Natural killer cell (primary cell): ENCODE measurements at places on chromosomes 4 and X.

DNA sequence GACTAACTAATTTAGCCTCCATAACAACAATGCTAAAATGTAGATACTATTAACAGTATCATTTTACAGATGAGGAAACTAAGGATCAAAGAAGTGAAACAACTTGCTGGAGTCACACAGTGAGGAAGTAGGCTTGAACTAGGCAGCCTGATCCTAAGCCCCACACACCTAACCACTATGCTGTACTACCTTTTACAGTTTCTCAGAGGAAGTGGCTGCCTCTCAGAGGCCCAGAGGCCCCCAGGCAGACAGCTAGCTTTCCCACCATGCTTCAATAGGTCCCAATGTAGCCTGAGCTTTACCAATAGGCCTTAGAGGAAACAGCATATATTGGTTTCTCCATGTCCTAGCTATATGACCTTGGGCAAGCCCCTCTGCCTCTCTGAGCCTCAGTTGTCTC is 69.4 kb upstream of the PJA1 start:
- no peak for DNase-seq

DNA sequence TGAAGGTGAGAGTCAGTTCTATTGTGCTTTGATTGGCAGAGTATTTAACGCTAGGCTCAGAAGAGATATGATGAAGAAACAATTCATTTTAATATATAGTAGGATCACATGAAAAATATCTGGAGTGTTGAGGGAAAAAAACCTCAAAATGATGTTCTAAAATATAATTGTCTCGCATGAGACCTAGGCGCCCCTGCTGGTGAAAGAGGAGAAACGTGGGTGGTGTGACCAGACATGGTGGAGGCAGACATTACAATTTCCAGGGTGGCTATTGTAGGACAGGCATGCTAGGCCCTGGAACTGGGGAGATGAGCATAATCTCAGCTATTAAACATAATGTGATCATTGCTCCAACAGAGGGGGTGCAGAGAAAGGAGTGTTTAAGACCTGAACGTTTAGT is 210.0 kb downstream of the HS3ST1 start:
- DNase-seq: no peak

DNA sequence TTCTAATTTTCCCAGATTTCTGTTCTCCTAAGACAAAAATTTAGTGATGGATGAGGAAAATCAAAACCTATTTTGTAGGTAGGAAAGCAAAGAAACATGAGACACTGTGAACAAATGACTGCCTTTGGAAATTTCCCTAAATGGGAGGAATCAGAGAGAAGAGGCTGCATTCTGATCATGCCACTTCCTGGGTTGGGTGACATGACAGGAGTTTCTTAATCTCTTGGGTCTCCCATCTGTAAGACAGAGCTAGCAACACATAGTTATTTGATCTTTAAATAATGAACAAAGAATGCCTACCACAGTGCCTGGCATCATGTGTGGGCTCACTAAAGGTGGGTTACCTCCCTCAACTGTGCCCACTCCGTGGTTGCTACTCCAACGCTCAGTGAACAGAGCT is 57.1 kb downstream of the CCDC149 start:
- no peak for DNase-seq

DNA sequence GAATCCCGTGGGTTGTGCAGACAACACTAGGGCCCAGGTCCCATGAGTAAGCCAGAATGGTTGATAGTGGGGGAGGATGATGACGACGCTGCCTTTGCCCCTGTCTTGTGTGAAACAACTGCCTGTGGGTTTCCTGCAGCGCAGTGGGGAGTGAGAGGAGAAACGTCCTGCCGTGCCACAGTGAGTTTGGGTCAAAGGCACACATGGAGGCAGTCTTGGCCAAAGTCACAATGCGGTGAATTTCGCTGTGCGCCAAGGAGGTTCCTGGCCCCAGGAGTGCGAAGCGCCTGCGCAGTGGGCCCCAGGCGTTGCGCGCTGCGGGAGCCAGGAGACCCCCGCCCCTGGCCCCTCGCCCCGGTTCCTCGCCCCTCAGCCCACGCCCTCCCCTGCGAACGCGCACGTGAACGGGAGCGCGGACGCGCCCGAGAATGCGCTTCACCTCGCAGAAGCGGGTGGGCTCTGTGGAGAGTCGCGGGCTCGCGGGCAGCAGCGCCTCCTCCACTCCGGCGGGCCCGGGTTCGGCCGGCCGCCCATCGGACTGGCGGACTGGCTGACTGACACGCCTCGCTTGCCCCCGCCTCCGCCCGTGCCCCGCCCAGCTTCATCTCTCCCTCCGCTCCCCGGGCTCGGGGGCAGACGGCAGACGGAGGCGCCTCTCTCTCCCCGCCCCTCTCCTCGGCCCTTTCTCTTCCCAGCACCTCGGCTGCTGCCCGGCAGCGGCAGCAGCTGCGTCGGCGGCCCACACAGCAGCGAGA is at the start of gene NUDT10:
TSS of gene NUDT10 (plus strand) at position 635 of the 755 bp plus-strand sequence. CDS start 144 bp downstream, outside the sequence.
- DNase-seq: no peak

DNA sequence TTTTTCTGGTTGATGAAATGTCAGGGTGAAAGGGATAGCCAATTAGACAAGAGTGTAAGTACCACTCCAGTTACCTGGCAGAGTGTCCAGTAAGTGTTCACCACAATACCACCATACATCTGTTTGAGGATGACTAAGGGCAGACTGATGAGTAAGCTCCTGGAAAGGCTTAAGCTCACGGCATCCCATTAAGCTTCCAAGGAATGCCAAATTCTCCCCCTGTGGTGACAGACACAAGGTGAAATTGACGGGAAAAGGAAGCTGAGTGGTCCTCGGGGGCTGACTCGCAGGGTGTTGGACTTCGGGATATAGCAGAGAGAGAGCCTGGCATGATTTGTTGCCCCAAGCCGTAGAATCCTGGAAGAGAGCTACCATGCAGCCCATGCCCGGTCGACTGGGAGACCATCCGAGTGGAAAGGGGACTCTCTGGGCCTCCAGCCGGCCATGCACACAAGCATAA is 7.6 kb upstream of the BST1 start:
- DNase-seq: no peak

- no peak for DNase-seq
These were observed 64.6 kb downstream of the REELD1 start for GRCh38 chr4:146278986-146279385.

GRCh38 chrX:117196481-117196880 is 733.7 kb upstream of the CT83 start:
- DNase-seq: no peak

GRCh38 chrX:109732017-109732801 is 848 bp downstream of the ACSL4 start:
- peak; percentile 51 for DNase-seq
